ENCODE measurements at places on chromosomes 3 and 15. TPM values are rescaled to one million over a fixed set of nuclear protein-coding genes. Genes with fewer than 3 reads are reported as not detected.

The SOX14 gene
- not detected for total RNA-seq

The IQCF5 gene
- not detected for total RNA-seq

The CLEC3B gene
- total RNA-seq = not detected

The CAMKV gene
- total RNA-seq = 0.43 TPM

The P3H2 gene
- not detected for total RNA-seq

GRCh38 chr15:34366271-34367065 is 528 bp downstream of the LPCAT4 start:
- H3K4me3 ChIP-seq = peak overlapping the region; percentile 96
- H3K27me3 ChIP-seq = no peaks in the 10 kb centered on the region
- H3K36me3 ChIP-seq = peaks cover 12% of the 10 kb centered on the region
- peak overlapping the region; percentile 81 for H3K27ac ChIP-seq
- peaks cover 37% of the 10 kb centered on the region for H3K4me1 ChIP-seq
- DNase-seq = peak; percentile 72

DNA sequence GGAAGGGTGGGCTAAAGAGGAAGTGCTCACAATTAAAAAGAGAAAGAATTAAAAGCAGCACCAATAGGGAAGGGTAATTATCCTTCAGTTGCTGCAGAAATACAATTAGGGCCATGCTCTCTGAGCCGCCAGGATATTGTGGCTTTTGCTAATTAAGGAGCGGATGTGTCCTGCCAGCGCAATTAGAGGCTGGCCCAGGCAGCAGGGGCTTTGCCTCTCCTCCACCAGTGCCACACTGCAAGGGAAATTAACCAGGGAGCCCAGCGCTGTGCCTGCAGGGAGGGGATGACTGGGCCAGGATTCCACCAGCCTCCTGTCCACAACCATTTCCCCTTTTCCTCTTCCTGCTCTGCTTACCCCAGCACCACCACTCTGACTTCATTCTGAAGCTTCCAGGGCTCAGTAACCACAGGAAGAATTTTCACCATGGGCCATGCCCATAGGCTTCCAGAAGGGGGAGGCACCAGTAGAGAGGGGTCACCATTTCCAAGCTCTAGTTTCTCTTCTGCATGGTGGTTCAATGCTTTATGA is 10.4 kb upstream of the AEN start:
- DNase-seq = no peak
- peaks cover 46% of the 10 kb centered on the region for H3K27me3 ChIP-seq
- peaks cover 14% of the 10 kb centered on the region for H3K4me1 ChIP-seq
- H3K27ac ChIP-seq = no peak overlapping the region

- no peaks in the 10 kb centered on the region for H3K27me3 ChIP-seq
- H3K27ac ChIP-seq = peak overlapping the region; percentile 62
- peaks cover 37% of the 10 kb centered on the region for H3K4me1 ChIP-seq
- H3K4me3 ChIP-seq = no peak overlapping the region
- H3K36me3 ChIP-seq = no peaks in the 10 kb centered on the region
- DNase-seq = peak; percentile 34
Measured at GRCh38 chr3:189038773-189039745, 132.7 kb upstream of the TPRG1 start.

DNA sequence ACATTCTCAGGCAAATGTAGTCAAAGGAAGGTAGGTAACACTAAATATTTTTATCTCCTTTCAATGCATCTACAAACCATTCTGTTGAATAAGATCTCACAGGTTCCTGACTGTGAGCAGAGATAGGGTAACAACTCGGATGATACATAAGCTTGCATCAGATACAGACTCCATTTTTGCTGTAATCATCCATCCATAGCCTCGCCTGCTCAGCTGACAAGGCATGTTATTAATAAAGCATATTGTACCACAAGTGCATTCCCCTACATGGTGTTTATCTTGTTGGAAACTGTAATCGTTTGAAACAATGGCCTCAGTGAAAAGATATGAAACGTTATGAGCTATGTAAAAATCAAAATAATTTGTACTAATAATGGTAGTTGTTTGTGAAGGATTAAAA is 35.4 kb upstream of the TCF12 start:
- no peaks in the 10 kb centered on the region for H3K36me3 ChIP-seq
- no peaks in the 10 kb centered on the region for H3K27me3 ChIP-seq
- no peak overlapping the region for H3K4me3 ChIP-seq

DNA sequence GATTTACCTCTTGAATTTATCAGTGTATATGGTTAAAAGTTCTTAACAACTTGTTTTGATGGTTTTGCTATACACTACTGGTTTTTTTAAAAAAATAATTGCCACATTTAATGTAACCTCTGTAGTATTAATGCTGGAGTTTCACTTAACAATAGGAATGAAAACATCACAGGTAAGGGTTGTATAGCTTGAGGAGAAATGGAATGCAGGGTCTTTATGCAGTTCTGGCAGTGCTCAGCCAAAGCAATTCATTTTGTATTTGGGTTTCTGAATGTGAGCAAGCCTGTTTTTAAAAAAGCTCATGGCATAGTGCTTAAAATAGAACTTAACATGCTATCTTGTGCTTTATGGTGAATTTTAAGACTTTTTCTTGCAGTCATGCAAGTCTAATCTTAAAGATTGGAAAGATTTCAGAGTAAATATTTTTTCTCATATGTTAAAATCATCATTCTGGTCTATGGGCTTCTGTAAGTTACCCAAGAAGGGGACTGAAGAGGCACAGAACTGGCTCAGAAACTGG is 8.9 kb downstream of the PIAS1 start:
- H3K27ac ChIP-seq = no peak overlapping the region
- H3K4me3 ChIP-seq = no peak overlapping the region
- DNase-seq = no peak
- H3K36me3 ChIP-seq = peaks cover 3% of the 10 kb centered on the region
- H3K27me3 ChIP-seq = no peaks in the 10 kb centered on the region

- H3K36me3 ChIP-seq = peaks cover 5% of the 10 kb centered on the region
- no peak for DNase-seq
- peaks cover 5% of the 10 kb centered on the region for H3K4me1 ChIP-seq
- H3K27ac ChIP-seq = no peak overlapping the region
- no peaks in the 10 kb centered on the region for H3K27me3 ChIP-seq
Measured at GRCh38 chr15:56792211-56792610, 58.9 kb upstream of the ZNF280D start.

DNA sequence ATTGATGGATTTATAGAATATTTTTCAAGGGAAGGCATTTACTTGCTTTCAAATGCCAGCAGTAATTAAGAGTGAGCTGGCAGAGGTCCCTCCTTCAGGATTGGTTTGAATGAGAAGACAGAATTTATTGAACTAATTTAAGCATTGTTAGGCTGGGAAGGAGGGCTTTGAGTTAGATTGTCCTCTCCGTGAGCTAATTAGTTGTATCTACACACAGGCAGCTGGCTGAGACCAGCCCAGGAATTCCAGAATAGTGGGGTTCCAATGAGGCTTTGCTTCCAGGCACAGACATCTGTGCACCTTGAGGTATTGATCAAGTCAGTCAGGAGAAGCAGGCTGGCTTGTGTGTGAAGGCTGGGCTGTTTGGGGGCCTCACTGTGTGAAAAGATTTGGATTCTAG is 124.0 kb upstream of the WNT5A start:
- H3K27ac ChIP-seq = no peak overlapping the region
- no peak for DNase-seq
- no peaks in the 10 kb centered on the region for H3K4me1 ChIP-seq
- no peaks in the 10 kb centered on the region for H3K27me3 ChIP-seq

DNA sequence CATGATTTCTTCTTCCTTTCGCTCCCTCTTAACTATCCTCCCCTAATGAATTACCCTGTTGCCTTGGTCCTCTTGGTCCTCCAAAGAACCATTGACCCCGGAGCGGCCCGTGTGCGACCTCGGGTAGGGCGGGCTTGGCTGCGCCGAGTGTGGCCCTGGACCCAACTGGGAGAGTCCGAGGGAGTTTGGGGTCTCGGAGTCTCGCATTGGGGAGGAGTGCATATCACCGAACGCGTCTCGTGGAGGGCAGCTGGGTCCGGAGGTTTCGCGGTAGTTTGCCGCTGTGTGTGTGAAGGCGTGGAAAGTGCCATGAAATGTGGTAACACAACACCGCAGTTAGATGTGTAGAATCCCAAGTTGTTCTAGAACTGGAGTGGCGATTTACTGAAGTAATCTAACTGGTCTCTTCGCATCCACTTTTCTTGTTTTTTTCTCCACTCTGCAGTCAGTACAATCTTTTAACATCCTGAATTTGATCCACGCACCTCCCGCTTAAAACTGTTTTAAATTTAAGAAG is 363 bp downstream of the GTF2E1 start:
- peaks cover 28% of the 10 kb centered on the region for H3K4me1 ChIP-seq
- H3K36me3 ChIP-seq = peaks cover 13% of the 10 kb centered on the region
- peak; percentile 40 for DNase-seq

- no peaks in the 10 kb centered on the region for H3K27me3 ChIP-seq
- no peaks in the 10 kb centered on the region for H3K36me3 ChIP-seq
- H3K27ac ChIP-seq = no peak overlapping the region
- H3K4me1 ChIP-seq = peaks cover 44% of the 10 kb centered on the region
- H3K4me3 ChIP-seq = no peak overlapping the region
Measured at GRCh38 chr3:182972387-182972786, 8.0 kb downstream of the DCUN1D1 start.
